ENCODE measurements at places on chromosomes 3 and 15.
A peak's percentile ranks its signal among the peaks of the same experiment; 100 is the strongest.

GRCh38 chr3:188053036-188053340, 101.0 kb upstream of the LPP start:
- DNase-seq: no peak

DNA sequence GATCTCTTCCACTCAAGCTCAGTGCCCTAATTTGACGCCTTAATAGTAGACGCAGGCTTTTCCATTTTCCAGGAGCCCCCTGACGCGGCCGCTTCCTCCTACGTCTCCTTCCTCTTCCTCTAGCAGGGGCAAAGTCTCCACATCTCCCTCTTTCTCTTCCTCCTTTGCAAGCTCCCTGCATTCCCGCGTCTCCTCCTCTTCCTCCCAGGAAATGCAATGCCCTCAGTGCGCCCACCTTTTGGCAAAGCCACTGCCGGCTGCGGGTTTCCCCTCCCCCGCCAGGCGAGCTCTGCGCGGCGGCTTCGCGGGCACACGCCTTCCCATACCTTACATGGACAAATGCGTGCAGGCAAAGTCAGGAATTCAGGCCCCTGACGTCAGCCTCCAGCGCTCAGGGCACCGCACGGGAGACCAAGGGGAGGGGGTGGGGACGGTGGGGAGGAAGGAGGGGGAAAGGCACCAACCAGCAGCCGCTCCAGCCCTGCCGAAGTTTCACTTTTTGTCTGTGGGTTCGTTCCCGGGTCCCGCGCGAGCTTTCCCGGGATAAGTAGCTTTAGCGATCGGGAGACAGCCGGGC, 432 bp upstream of the LPP start:
- DNase-seq: peak; percentile 28

DNA sequence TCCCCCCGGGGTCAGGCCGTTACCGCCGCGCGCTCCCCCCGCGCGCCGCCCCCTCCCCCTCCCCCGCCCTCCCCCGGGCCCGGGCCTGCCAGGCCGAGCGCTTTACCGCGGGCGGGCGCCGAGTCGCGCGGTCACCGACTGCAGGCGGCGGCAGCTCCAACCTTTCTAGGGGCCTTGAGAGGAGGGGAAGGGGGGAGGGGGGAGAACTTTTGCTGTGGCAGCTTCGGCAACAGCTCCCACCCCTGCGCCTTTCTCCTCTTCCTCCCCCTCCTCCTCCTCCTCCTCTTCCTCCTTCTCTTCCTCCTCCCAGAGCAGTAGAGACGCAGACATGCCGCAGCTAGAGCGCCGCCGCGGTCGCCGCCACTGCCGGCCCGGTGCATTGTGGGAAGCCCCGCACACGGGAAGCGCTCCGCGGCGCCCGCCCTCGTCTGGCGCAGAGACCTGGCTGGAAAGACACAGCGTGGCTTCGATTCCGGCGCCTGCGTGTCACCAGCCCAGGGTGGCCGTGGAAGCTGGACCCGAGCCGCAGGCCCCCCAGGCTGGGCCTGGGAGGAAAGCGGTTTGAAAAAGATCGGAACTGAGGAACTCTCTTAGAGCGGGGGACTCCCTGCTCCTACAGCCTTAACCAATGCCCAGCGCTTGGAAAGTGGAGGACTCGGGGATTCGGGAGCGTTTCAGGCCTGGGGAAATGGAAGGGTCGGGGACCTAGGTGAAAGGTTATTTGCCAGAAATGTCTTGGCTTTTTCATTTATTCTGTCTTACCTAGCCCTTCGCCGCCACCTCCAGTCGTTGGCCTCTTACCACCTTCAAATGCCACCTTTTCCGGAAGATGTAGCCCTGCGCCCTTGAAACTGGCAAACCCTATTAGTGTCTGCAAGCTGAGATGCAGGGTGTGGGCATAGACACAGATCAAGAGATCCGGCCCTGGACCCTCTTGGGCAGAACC, at the start of gene ZNF148:
Gene ZNF148, minus strand, starts transcription at position 330 of the 946 bp plus-strand sequence. CDS start 61,685 bp downstream, outside the sequence.
- DNase-seq: peak; percentile 92

- no peak for DNase-seq
Observed at GRCh38 chr3:39086144-39086543, 21.3 kb downstream of the GORASP1 start.

- DNase-seq: no peak
Observed at GRCh38 chr3:151726016-151726415, 7.7 kb upstream of the AADACL2 start.

DNA sequence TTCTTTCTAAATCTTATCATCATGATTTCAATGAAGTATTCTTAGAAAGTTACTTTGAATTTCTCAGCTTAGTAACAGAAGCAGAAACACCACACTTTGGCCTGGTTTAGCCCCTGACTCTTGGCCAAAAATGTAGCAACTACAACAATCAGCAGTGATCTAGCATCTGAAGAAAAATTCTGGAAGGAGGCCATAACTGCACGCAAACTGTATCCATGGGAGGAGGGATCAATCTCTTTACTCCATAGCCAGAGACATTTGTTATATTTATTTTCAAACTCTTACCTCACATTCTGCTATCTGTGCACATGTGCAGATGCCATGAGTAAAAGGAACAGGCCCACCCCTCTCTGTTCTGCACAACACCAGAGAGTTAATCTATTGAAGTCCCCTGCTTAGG, 251.0 kb upstream of the P2RY1 start:
- no peak for DNase-seq

DNA sequence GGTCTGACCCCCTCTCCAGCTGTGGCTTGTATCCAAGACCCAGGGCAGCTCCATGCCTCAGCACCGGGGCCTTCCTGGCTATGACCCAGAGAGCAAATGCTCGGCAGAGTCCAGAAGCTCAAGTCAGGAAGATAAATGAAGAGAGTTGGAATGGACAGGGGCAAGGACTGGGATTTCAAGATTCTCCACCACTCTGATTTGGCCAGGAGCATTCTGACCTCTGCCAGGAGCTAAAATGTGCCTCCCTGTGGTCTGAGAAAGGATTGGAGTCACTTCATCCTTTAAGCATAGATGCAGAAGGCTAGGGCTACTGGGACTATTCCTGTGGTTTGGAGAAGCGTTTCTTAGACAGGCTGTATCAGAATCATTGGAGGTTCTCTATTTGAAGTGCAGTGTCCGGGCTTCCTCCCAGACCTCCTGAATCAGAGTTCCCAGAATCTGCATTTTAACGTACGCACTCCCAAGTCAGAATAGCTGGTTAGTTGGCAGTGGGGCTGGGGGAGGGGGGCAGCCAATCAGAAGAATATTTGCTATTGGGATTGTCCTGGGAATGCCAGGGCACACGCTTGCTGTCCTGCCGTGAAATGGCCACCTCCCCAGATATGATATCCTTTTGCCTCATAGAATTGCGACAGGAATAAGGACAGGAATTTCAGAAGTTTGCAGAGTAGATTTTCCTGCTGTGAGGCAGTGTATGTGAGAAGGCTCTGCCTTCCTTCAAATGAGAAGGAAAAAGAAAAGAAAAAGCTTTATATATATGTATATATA, 57.4 kb downstream of the HRH1 start:
- no peak for DNase-seq

DNA sequence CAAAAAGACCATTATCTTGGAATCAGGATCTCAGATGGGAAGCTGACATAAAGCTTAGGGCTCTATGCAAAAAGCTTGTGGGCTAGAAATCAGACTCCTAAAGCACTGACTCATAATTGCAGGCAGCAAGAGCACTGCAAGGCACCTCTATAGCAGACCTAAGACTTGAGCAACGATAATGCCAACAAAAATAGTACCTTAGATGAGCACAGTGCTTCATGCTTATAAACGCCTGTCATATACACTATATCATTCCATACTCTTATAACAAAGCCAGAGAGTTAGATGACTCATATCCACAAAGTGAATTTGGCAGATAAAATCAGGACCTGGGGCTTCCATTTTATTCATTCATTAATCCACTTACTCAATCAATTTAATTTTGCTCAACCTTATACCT, 560.8 kb downstream of the MCTP2 start:
- no peak for DNase-seq

DNA sequence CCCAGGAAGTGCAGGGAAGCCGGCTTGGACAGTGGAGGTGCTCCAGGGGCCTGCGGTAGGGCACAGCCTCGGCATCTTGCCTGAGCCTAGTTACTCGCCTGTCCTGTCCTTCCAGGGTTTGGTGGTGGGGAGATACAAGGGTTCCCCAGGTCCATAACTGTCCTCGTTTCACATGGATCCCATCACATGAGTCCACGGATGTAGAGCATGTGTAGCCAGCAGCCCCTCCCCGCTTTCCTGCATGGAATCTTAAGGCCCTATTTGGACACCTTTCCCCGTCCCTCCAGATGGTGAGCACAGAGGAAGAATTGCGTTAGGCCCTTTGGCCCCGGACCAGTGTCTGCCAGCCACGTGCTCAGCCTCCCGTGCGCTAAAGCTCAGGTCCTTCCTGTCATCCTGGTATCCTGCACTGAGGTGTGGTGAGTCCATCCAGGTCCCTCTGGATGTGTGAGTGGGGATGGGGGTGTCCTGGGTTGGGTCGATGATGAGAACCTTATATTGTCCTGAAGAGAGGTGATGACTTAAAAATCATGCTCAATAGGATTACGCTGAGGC, 230.4 kb downstream of the SNRPN start:
- DNase-seq: no peak

DNA sequence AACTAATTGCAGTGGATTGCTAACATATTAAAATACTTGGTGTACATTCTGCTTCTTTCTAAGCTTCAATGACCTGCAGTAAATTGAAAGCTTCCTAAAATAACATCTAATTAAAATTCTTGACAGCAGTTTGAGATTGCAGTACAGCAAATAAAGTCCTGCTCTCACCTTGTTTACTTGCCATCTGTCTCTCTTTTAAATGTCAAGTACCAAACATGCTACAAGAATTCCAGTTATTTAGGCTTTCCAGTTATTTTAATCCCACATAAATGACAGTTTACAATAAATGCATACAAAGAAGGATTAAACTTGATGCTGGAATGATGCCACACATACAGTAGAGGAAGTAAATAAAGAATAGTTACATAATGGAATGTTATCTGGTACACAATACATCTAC, 33.2 kb downstream of the CBLB start:
- DNase-seq: no peak

DNA sequence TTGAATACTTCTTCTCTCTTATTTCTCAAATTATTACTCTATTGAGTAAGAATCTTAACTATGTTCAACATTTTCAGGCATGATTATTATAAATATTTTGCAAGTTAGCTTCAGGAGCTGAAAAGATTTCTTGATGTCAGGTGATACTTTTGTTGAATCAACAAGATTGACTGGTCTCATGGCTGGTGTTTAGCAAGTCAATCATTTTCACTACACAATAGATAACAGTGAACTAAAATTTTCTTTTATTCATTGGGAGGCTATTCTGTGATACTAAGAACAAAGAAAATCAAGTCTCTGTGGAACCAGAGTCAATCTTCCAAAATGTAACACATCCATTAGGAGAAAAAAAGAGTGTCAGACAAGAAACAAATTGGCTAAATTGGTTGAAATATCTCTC, 476.7 kb downstream of the CNTN3 start:
- DNase-seq: no peak

DNA sequence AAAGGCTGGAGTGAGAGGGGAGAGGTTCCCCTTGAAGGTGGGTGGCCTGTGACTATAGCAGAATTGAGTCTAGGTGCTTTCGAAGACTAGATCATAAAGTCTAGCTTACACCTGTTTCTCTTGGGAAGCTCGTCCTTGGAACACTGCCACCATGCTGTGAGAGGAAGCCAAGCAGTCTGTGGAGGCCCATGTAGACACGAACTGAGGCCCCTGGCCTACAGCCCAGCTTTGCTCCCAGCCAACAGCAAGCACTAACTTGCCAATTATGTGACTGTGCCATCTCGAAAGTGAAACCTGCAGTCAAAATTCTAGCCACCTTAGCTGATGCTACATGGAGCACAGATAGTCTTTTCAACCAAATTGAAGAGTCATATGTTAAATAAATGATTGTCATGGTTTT, 190.5 kb upstream of the NECTIN3 start:
- no peak for DNase-seq

GRCh38 chr3:173410849-173411248, 13.3 kb downstream of the NLGN1 start:
- DNase-seq: no peak

GRCh38 chr15:53454843-53455721, 304.4 kb downstream of the WDR72 start:
- DNase-seq: no peak

GRCh38 chr15:68034081-68034480, 20.0 kb upstream of the PIAS1 start:
- DNase-seq: no peak

DNA sequence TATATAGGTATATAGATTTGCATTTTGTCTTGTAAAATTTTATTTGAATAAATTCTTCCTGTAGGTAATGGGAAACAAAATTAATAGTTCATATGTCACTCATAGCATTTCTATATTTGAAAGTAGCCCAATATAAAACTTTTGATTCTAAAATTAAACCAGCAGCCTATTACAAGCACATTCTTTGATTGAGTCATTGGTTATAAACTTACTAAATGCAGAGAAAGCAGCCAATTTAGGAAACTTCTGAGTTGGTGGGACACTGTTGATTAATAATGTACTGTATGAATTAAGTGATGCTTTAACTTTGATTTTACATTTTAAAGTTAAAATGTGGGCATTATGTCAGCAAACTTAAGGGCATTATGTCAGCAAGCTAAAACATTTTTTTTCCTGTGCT, 34.5 kb downstream of the NR1D2 start:
- no peak for DNase-seq

GRCh38 chr3:130826516-130827182, 67.2 kb upstream of the ATP2C1 start:
- no peak for DNase-seq

- DNase-seq: no peak
Observed at GRCh38 chr15:88378188-88378637, 89.0 kb downstream of the MRPL46 start.

DNA sequence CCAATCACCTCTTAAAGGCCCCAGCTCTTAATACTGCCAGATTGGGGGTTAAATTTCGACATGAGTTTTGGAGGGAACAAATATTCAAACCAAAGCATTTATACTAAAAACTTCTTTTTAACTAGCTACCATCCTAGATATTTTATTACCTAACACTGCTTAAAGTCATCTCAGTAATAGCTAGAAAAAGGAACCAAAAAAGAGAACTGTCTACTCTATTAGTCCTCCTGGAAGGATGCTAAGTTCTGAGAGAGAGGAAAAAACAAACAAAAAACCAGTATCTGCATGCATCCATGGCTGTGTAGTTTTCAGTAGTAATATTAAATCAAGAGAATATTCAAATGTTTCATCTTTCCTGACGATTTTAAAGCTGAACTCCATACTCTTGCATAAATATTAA, 5.8 kb downstream of the CPOX start:
- DNase-seq: no peak

GRCh38 chr3:51311055-51311454, 74.0 kb upstream of the MANF start:
- no peak for DNase-seq

DNA sequence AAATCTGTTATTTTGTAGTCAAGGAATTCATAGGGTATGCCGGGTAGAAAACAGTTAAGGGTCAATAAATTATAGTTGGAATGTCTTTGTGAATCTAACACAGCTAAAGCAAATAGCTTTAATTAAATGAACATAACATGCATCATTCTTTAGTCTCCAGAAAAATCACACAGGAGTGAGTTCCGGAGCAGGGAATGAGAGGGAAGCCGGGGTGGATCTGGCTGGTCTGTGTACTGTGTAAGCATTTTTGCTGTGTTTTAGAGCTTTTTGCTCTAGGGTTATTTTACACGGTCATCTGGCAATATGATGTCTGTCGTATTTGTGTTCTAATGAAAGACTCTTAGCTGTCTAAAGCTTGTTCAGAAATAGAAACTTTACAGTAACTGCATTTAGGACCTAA, 57.5 kb downstream of the MED12L start:
- DNase-seq: no peak

GRCh38 chr3:396293-396692, 199.7 kb downstream of the CHL1 start:
- no peak for DNase-seq

GRCh38 chr15:69161079-69161877, 843 bp downstream of the GLCE start:
- peak; percentile 25 for DNase-seq
